ENCODE measurements at places on chromosomes 2 and 18.

GRCh38 chr2:5740053-5740452 is 47.9 kb downstream of the SOX11 start:
- DNase-seq: no peak

DNA sequence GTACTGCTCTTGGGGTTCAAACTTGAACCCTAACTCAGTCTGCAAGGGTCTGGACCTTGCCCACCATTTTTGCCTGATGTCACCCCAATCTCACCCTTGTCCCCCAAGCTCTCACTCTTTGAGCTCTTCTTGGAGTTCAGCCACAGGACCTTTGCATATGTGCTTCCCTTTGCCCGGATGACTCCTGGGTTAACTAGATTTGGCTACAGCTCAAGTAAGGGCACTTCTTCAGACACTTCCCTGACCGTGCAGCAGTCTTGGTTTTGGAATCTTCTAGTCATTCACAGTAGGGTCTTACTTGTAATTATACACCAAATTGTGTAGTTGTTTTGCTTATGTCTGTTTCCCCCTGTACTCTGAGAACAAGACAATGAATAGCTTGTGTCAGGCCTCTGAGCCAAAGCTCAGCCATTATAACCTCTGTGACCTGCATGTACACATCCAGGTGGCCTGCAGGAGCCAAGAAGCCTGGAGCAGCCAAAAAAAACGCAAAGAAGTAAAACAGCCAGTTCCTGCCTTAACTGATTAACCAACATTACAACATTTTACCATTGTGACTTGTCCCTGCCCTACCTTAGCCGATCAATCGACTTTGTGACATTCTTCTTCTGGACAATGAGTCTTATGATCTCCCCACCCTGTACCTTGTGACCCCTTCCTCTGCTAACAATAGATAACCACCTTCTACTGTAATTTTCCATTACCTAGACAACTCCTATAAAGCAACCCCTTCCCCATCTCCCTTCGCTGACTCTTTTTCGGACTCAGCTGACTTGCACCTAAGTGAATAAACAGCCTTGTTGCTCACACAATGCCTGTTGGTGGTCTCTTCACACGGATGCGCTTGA is 1.0 kb upstream of the MOGAT1 start:
- no peak for DNase-seq

DNA sequence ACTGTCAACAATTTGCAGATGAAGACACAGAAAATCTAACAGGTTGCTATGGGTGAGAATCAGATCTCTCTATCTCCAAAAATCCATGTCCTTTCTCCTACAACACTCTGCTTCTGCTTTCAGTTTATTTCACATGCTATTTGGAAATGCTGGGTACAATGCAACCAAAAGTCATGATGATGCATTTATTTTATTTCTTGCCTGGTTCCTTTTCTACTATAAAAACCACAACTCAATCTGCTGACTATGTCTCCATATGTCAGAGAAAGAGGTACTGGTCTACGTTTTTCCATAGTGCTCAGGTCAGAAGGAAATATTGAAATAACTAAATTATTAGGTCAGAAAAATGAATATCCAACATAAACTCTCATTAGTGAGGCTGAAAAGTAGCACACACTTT is 20.5 kb downstream of the RAD51AP2 start:
- DNase-seq: no peak

DNA sequence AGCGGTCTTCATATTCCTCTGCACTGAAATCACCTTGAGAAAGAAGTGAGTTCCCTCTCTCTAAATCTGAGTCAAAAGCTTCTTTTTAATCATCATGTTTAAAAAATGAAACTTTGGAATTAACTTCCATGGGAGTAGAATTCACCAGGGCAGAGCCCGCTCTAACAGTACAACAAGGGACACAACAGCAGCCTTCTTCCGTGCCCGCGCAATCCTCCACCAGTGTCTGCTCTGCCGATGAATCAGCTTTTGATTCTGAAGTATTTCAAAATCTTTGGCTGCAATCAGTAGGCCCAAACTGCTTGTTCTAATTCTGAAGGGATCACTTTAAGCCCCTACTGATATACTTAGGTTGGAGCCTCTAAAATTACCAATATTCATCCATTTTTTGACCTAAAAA is 76.9 kb downstream of the USP40 start:
- DNase-seq: no peak

- no peak for DNase-seq
Observed at GRCh38 chr2:24517247-24517646, 26.2 kb downstream of the NCOA1 start.

DNA sequence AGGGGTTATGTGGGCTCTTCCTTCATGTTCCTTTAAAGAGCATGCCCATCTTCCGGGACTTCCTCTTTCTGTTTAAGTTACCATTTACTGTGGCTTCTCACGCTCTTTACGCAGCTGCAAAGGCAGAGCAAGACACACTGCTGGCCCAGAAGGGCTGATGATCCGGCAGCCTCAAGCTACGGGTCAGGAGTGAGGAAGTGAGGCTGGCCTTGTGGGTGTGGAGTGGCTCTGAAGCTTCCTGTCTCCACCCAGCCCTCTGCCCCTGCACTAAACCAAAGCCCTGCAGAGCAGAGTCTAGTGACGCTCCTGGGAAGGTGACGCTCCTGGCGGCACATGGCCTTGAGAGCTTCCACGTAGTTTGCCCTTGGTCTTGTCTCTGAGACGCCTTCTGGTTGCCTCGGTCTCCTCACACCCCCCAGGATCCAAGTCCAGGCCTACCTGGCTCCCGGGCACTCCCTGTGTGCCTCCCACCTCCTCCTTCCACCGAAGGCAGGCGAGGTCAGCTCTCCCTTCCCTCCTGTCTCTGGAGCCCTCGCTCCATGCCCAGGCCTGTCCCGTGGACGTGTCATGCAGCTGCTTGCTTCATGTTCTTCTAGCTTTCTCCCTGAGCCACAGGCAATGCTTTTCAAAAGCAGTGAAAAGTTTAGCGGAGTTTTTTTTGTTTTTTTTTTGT is 50.3 kb downstream of the ARL4C start:
- DNase-seq: peak; percentile 45

DNA sequence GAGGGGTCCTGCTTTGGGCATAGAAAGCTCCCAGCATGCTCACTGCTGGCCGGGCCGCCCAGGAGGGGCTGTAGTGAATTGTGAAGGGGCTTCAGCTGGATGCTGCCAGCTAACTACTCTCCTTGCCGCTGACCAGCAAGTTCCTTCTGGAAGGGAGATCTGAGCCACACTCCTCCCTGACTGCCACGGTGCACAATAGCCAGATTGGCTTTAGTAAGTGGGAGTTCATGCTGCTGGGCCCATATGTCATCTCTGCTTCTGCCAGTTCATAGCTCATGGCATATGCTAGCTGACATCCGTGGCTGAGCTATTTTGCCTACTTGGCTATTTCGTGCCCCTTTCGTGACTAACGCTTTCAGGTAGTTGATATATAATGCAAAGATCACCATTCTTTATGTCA is 51.6 kb upstream of the ROCK2 start:
- no peak for DNase-seq

DNA sequence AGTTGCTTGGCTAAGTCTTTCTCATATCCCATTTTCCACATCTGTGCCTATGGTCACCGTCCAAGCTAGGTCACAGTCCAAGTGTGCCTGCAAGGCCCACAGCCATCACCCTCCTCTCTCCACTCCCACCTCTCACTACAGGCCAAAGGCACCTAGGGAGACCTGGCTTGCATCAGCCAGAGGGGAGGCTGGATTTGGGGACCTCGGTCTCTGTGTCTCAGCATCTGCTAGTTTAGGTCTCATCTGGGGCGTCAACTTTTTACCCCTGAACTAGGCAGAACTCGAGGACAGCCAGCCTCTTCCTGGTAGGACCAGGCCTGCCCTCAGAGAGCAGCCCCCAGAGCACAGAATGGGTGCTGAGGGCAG is 217.1 kb downstream of the DYSF start:
- DNase-seq: no peak

GRCh38 chr2:83971547-83971946 is 487.5 kb downstream of the SUCLG1 start:
- no peak for DNase-seq

- no peak for DNase-seq
Observed at GRCh38 chr2:71778514-71778913, 325.2 kb downstream of the DYSF start.

GRCh38 chr18:59067873-59068272 is 71.8 kb upstream of the SEC11C start:
- no peak for DNase-seq

- no peak for DNase-seq
Observed at GRCh38 chr2:112957511-112957910, 20.3 kb upstream of the IL36G start.

GRCh38 chr18:28164771-28165483 is 12.0 kb downstream of the CDH2 start:
- no peak for DNase-seq

- DNase-seq: no peak
Observed at GRCh38 chr2:144379851-144380311, 140.0 kb downstream of the ZEB2 start.

GRCh38 chr2:216554755-216555154 is 56.1 kb downstream of the RPL37A start:
- DNase-seq: no peak

GRCh38 chr2:38932586-38932985 is 42.9 kb downstream of the ARHGEF33 start:
- DNase-seq: no peak

DNA sequence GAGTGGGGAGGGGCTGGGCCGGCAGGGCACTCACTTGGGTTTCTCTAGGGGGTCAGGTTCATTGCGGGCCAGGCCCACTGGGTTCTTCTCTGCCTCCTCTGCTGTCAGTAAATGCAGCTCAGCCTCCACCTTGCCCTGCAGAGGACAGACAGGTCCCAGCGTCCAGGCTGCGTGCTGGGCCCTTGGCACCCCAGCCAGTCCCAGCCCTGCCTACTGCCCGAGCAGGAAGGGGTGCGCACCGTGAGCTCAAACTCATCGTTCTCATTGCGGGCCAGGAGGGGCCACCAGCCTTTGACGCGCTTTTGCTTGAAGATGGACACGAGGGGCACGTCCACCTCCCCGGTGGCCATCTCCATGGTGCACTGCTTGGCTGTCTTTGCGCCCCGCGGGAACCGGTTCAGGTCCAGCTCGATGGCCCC is 17.3 kb downstream of the OTOF start:
- DNase-seq: no peak

GRCh38 chr2:3332133-3332532 is 45.5 kb downstream of the EIPR1 start:
- DNase-seq: no peak

DNA sequence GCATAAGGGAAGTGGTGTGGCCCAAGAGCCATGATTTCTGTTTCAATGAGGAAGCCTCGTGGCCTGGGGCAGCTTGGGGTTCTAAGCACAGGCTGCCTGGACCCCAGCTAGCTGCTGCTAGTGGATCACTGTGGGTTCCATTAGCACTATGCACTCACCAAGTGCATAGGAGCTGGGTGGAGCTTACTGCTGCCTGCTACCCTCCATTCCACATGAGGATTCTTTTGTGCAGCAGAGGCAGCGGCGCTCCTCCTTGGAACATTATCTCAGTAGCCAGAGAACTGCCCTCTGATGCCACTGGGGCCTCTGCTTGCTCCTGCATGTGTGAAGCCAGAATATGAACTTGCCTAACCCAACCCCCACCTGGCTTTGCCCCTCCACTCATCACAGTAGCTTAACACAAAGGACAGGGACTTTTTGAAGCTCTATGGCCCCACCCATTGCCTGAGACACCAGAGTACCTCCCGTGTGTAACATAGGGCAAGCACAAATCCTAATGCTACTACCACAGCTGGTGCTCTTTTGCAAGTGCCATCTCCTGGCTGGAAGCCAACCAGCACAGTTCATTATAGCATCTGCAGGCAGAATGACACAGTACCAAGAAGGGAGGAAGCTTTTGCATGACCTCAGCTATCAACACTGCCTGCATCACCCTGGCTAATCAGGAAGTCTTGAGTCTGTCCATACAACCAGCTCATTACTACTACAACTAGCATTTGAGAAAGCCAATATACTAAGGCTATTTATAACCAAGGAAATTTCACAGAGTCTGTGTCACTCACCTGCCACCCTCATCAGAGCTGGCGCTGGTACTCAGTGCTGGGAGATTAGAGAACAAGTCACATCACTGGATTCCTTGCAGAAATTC is 297.0 kb upstream of the GULP1 start:
- no peak for DNase-seq

- no peak for DNase-seq
Observed at GRCh38 chr2:37388074-37388473, 43.6 kb downstream of the QPCT start.

DNA sequence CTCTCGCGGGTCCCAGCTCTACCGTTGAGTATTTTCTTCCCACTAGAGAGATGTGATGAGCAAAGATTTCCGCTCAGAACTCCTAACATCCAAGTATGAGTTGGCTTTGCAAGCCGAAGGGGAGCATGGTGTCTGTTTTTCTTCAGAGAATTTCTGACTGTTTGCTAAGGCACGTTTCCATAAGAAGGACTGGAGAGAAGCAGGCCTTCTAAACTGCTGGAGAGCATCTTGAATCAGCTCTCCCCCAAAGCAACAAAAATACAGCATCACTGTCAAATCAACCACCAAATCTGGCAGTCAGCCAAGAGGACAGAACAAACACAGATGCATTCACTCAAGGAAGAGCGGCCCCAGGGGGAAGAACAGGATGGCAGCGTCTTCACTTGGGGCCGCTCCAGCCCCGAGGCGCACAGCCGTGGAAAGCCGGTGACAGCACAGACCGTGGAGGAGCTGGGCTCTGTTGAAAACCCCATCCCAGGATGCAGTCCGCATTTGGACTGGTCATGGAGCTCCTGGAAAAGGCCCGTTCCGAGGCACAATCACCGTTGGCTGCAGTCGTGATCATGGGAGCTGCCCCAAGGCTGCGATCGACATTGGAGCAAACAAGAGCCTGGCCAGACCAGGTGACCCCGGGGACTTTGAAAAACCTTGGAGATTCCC is 101.4 kb downstream of the NFATC1 start:
- DNase-seq: no peak

GRCh38 chr2:11744631-11745394 is 1.6 kb upstream of the LPIN1 start:
- DNase-seq: no peak

DNA sequence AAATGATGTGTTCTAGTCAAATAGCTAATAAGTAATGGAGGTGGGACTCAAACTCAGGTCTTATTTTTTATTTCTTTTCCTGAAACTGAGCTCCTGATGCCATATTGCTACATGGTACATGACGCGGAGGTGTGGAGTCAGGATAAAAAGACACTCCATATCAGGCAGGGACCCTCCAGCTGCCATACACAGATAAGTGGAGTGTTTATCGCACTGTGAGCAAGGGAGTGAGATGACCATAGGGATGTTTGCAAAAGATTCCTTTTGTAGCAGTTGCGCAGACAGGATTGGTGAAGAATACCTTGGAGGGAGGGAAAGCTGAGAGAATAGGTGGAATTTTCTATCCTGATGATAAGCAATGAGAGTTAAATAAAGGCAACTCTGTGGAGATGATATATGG is 657.2 kb downstream of the RNF144A start:
- DNase-seq: no peak
